ENCODE measurements at places on chromosomes 2 and 18. TPM values are rescaled to one million over a fixed set of nuclear protein-coding genes. Genes with fewer than 3 reads are reported as not detected.
A peak's percentile ranks its signal among the peaks of the same experiment; 100 is the strongest.

DNA sequence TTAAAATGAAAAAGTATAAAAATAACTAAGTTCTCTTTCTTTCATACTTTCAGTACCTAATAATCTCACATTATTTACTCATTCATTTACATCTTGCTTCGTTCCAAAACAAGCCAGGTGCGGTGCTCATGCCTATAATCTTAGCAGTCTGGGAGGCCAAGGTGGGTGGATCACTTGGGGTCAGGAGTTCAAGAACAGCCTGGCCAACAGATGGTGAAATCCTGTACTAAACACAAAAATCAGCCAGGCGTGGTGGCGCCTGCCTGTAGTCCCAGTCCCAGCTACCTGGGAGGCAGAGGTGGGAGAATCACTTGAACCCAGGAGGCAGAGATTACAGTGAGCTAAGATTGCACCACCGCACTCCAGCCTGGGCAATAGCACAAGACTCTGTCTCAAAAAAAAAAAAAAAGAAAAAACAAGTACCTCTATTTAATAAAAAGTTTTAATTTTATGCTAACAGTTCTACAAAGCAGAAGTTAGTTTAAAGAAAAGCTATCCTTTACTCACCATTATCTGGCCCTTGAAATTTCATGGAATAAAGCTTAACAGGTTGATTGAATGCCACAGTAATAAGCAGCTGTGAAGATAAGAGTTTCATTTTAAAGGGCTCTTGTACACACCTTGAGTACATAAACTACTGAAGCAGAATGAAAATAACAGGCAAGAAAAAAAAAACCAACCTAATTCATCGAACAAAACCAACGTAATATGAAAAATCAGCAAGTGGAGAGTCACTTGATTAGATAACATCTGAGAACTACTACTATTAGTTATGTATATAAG, 22.5 kb downstream of the TXNL1 start:
- no peak for DNase-seq

MROH2A gene
- polyA plus RNA-seq = not detected

CNRIP1 gene
- polyA plus RNA-seq = 32.7 TPM

DNA sequence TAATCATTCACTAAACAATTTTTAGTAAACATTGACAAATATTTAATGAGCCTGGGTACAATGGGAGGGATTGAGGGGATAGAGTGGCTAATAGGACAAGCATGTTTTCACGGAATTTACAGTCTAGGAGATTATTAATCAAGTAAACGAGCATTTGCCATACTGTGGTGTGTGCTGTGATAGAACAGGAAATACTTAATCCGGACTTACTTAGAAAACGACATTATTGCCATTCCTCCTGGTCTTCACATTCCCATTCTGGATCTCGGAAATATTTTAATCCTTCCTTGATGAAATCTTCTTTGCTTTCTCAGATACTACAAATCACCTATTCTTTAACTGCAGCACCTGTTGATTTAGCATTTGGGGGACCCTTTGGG, 905 bp downstream of the TTLL4 start:
- DNase-seq = peak; percentile 20

DNA sequence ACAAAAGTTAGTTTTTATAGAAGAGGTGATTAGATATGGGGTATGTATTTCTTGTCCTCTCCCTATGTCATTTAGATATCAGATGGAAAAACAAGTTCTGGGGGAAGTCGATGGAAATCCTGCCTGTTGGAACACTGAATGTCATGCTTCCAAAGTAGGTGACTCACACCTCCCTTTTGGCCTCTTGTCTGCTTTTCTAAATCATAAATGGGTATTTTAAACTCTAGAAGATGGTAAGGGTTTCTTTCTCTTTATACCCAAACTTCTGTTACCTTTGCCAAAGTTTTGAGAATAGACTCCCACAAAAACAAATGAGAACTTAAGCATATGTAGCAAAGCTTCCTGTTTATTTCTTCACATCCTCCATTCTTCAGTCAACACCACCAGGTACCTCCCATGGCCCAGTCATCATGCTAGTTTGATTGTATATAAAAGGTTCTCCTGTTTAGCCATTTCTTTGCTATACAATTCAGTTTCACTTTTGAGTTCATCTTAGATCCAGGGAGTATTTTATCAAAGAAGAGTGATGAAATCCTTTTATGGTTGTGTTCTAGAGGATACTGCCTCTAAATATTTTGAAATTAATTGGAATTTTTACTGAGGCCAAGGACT, 63.9 kb downstream of the PRKRA start:
- DNase-seq = peak; percentile 47

- DNase-seq = no peak
Measured at GRCh38 chr2:133562558-133562957, 5.7 kb downstream of the NCKAP5 start.

DNA sequence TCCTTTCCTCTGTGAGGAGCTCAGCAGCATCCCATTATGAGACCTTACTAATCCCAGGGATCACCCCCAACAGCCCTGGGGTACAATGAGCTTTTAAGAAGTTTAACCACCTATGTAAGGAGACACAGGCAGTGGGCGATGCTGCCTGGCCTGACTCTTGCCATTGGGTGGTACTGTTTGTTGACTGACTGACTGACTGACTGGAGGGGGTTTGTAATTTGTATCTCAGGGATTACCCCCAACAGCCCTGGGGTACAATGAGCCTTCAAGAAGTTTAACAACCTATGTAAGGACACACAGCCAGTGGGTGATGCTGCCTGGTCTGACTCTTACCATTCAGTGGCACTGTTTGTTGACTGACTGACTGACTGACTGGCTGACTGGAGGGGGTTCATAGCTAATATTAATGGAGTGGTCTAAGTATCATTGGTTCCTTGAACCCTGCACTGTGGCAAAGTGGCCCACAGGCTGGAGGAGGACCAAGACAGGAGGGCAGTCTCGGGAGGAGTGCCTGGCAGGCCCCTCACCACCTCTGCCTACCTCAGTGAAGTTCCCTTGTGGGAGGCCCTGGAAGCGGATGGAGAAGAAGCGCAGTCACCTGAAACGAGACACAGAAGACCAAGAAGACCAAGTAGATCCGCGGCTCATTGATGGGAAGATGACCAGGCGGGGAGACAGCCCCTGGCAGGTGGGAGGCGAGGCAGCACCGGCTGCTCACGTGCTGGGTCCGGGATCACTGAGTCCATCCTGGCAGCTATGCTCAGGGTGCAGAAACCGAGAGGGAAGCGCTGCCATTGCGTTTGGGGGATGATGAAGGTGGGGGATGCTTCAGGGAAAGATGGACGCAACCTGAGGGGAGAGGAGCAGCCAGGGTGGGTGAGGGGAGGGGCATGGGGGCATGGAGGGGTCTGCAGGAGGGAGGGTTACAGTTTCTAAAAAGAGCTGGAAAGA, 7.6 kb downstream of the PROC start:
- DNase-seq = no peak

DNA sequence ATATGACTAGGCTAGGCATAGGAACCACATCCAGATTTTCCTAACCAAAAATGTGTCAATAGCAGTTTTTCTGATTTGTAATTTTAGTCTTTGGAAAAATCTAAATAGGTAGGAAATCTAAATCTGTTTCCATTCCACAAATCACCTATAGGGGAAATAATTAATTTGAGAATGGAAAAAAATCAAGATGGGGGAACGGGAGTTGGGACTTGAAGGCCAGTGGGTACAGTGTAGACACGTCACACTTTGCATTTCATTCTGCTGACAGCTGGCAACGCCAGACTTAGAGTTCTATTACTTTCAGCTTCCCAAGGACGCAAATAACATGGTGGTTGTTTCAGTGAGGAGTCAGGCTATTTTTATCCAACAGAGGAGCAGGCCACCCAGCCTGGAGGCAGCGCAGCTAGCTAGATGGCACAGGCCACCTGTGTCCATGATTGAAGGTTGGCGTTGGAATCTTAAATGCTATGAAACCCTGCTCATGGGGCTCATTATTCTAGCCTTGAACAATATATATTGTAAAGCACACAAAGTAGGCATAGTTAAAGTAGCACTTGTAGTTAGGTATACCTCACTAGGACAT, 23.4 kb downstream of the HNRNPA3 start:
- no peak for DNase-seq

GRCh38 chr2:55012672-55013484, 37.4 kb downstream of the RTN4 start:
- DNase-seq = no peak

GAREM2 gene
- polyA plus RNA-seq = 1.8 TPM

DNA sequence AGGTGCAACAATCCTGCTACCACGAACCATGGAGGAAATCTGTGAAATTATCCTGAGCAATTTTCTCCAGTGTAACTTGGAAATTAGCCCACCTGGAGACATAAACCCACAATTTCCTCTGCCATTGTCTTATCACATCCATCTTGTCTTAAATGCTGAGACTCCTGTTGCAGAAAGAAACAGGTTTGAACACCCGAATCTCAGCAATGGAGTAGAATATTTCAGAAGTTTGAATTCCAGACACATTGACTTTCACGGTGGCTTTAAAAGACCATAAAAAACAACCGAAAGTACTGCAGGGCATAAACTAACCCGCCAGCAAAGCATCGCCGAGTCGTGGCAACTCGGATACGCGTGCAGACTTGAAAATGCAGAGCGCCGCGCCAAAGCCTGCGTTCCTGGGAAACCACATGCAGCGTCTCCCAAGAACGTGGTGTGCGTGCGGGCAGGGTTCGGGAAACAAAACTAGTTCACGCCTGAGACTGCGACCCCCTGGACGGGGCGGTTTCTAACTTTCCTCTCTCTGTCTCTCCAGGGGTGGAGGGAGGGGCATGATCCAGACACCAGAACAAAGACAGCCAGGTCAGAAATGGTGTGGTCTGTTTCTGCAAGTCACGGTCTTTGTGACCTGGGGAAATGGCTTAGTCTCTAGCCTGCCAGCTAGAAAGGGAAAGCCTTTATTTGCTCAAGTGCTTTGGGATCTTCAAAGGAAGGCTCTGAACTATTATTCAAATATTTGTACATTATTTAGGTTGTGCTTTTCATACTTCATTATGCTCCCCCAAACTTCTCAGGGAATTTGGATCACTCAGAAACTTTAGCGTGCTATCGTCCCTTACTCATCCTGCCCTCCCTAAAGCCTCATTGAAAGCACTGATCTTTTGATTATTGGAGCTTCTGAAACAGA, 26.9 kb upstream of the KCTD1 start:
- peak; percentile 46 for DNase-seq

DNA sequence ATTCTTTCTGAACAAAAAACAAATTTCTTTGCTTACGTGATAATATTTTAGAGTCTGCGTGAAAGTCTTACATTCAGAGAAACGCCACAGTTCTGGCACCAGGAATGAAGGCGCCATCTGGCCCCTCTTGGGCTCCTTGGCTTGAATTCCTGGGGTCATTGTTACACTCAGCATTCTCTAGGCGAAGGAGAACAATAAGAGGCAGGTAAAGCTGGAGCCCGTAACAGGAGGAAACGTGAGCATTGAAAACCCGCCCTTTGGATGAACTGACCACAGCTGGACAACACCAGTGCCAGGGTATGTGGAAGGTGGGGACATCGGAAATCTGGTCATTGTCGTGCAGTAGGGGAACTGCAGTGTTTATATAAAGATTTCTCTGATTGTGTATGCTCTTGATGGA, 144.8 kb downstream of the RNF152 start:
- no peak for DNase-seq

DNA sequence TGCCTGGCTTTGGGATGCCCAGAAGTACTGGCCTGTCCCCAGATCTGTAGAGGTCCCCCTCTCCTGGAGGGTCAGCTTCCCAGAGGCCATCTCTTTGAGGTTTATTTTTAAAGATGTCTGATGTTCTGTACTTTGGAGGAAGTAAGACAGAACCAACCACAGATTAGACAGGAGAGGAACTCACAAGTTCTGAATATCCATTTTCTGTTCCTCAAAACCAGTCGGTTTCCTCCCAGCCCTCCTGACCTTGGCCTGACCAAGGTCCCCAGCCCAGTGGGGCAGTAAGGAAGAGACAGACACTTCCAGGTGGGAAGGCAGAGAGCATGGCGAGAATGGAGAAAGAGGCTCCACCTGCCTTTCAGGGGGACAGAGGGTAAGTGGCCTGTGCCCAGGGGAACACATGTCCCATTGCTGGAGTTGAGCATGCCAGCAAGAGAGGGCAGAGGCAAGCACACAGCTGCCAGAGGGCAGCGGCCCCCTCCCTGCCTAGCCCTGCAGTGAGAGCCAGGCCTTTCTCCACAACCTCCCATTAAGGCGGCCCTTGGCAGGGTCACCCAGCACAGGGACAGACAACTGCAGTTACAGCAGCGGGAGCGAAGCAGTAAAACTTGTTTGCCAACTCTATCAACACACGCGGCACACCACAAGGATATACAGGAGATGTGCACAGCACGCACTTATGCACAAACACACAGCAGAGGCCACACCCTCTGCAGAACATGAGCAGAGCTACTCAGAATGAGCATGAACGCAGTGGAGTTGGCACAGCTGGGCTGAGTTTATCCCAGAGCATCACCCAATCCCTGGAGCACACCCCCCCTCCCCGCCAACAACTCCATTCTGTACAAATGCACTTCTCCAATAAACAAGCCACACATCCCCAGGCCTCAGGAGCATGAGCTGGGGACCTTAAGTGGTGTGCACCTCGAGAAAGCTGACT, 18.5 kb upstream of the SEMA4C start:
- DNase-seq = no peak

DNA sequence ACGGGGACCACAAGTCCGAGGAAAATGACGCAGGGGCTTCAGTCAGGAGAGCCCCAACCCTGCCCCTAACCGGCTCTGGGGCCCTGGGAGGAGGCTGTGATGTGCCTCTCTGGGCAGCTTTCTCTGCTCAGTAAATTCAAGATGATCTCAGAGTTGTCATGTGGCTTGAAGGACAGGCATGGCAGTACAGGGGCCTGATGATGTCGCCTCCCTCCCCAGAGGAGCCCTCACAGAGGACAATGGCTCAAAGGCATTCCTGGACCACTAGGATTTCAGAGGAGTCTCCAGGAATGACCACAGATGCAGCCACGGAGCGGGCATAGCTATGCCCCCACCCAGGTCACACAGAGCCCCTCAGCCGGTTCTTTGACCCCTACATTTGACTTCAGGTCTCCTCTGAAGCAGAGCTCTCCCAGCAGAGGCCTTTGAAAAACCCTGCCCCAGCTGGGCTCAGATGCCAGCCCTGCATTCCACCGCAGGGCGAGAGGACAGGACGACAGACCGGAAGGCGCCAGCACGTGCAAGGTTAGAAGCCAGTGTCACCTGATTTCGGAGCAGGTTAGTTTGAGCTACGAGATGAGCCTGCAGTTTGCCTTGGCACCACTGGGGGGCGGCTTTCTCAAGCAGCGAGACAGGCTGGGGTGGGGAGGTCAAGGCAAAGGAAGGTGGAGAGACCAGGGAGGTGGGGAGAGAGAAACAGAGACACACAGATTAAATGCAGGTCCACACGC, 39.2 kb downstream of the BIN1 start:
- peak; percentile 52 for DNase-seq

ABCG5 gene
- not detected for polyA plus RNA-seq

MSGN1 gene
- not detected for polyA plus RNA-seq

LYG2 gene
- not detected for polyA plus RNA-seq

PROC gene
- not detected for polyA plus RNA-seq

NXPH2 gene
- polyA plus RNA-seq = not detected

PIKFYVE gene
- 9.3 TPM for polyA plus RNA-seq

- DNase-seq = no peak
Measured at GRCh38 chr2:17226941-17227490, 291.2 kb downstream of the RAD51AP2 start.

- DNase-seq = no peak
Measured at GRCh38 chr2:232417489-232417888, 10.8 kb downstream of the ALPG start.

SKA1 gene
- 5.8 TPM for polyA plus RNA-seq

GRCh38 chr2:80560326-80560725, 255.8 kb upstream of the LRRTM1 start:
- DNase-seq = no peak

GRCh38 chr2:18396329-18397010, 164.0 kb downstream of the RDH14 start:
- no peak for DNase-seq

TLK1 gene
- 7.3 TPM for polyA plus RNA-seq

PFN4 gene
- 0.27 TPM for polyA plus RNA-seq

CRYGC gene
- not detected for polyA plus RNA-seq

- no peak for DNase-seq
Measured at GRCh38 chr2:109272461-109272860, 143.5 kb downstream of the SH3RF3 start.
